GM23248 (cell line): ENCODE measurements at places on chromosomes 3 and 15. TPM values are rescaled to one million over a fixed set of nuclear protein-coding genes. Genes with fewer than 3 reads are reported as not detected.
A peak's percentile ranks its signal among the peaks of the same experiment; 100 is the strongest.

STAB1 gene
- total RNA-seq = under 0.01 TPM in 1 of 2 replicates, not detected in the other

CFAP92 gene
- total RNA-seq = not detected in 2 replicates

DNA sequence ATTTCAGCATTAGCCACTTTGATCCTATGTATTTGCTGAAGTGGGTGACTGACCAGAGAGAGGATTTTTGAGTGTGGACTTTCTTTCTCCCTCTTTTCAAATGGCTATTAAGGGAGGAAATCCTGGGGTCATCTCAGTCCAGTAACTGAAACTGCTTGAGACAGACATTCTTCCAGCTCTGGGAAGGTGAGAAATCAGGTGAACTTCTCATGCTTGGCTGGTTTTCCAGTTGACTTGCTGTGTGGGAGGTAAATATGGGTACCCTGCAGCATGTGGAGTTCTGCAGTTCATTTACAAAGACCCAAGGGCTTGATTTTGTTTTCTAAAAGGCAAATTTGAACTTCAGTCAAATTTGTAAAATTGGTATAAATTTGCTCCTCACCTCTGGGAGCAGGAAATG lies 461.1 kb upstream of the TBL1XR1 start:
- H3K27ac ChIP-seq = no peak overlapping the region
- no peaks in the 10 kb centered on the region for H3K27me3 ChIP-seq
- H3K36me3 ChIP-seq = no peaks in the 10 kb centered on the region

GRCh38 chr3:31635545-31635944 lies 102.8 kb downstream of the STT3B start:
- H3K27me3 ChIP-seq = no peaks in the 10 kb centered on the region
- peaks cover under 1% of the 10 kb centered on the region; the same call in 1 of the 2 replicates for H3K36me3 ChIP-seq
- no peak overlapping the region for H3K4me3 ChIP-seq
- peaks cover 28% of the 10 kb centered on the region for H3K4me1 ChIP-seq
- peak; percentile 18 for DNase-seq

GRCh38 chr3:161150001-161150525 lies 44.9 kb upstream of the B3GALNT1 start:
- no peaks in the 10 kb centered on the region for H3K36me3 ChIP-seq
- H3K27ac ChIP-seq = no peak overlapping the region
- no peak overlapping the region for H3K4me3 ChIP-seq
- no peak for DNase-seq
